ENCODE measurements at places on chromosomes 3 and 15.
A peak's percentile ranks its signal among the peaks of the same experiment; 100 is the strongest.

DNA sequence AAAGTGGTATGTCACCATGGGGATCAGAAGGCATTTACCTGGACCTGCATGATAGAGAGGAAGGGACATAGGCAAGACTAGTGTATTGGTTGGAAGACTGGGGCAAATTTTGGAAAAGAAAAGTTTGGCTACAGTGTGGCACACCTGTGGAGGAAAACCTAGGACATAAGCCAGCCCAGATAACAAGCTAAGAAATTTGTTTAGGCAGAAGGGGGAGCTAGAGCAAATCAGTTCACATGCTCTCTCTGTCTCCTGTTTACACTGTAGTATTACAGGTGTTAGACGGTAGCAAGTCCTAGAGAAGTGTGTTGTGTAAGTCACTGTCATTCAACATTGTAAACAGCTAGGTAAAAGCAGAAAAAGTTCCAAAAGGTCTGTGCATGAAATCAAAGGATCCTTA is 11.9 kb upstream of the ALDH1A2 start:
- peak; percentile 7 for DNase-seq

GRCh38 chr15:60344461-60344860 is 53.3 kb downstream of the ANXA2 start:
- no peak for DNase-seq

DNA sequence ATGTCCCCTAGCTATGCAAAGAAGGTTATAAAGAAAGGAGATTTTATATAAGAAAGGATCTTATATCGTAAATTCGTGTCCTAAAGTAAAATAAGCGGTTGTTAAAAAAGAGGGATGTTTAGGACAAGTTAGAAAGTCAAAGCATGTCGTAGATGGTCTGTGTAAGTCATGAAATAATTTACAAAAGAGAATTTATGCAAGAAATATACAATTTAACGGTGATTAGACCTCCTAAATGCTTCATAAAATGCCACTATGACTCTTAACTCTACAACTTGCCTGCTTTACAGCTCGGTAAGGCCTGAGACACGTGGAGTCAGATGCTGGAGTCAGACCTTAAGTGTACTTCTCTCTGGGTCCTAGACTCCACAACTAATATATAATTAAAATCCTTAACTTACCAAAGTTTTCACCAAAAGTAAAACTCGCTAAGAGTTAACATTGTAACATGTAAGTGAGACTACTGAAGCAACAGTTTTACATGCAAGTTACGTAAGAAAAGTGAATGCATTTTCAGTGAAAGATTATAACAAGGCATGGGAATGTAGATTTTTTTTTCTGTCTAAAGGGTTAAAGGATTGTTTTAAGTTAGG is 13.3 kb upstream of the SRPRB start:
- DNase-seq = no peak

DNA sequence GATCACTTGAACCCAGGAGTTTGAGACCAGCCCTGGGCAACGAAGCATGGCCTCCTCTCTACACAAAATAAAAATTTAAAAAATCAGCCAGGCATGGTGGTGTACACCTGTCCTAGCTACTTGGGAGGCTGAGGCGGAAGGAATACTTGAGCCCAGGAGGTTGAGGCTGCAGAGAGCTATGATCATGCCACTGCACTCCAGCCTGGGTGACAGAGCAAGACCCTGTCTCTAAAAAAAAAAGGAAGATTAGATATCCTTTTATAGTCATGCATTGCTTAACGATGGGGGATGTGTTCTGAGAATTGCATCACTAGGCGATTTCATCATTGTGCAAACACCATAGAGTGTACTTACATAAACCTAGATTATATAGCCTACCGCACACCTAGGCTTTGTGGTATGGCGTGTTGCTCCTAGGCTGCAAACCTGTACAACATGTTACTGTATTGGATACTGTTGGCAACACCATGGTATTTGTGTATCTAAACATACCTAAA is 12.6 kb downstream of the ALAS1 start:
- DNase-seq = no peak

GRCh38 chr3:16142350-16143025 is 32.0 kb upstream of the GALNT15 start:
- no peak for DNase-seq

GRCh38 chr15:93644595-93644994 is 555.6 kb upstream of the RGMA start:
- no peak for DNase-seq

DNA sequence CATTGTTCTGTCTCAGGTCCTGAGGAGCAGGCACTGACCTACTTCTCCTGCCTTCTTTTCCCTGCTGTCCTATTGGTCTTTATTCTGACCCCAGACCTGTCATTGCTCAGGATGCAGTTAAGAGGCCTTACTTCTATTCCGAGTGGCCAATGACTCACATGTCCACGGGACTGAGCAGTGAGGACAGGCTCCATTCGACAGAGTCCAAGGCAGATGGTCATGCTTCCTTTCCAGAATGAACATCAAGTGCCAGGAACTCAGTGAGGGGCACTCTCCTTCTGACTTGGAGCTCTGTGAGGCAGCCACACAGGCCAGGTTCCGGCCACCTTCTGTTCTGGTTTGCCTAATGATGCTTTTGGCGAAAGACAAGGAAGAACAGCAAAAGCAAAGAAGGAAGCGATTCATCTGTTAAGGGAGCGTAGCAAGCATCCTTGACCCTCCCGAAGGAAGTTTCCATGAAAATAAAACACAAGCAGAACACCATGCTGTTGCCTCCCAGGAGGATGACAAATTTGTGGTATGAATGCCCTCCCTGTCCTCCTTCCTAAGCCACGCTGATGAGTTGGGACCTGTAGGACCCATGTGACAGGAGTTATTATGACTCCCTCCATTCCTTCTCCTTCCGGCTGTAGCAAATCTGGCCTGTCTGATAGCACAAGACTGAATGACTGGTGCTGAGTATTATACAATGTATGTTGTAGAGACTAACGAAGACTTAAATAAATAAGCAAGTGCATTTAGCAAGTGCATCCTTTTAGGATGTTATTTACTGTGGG is 14.4 kb upstream of the TPRG1 start:
- no peak for DNase-seq

DNA sequence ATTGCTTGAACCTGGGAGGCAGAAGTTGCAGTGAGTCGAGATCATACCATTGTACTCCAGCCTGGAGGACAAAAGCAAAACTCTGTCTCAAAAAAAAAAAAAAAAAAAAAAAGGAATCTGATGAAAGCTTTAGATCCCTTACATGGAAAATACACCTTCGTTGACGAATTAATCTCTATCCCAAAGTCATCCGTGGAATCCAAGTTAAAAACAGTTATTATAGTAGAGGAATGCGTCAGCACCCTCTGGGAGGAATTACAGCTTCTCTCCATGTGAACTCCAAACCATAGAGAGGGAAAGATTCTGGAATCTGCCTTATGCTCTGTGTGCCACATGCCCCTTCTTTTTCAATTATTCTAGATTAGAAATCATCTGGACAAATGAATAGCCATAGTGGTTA is 192.3 kb upstream of the C2CD4B start:
- no peak for DNase-seq

DNA sequence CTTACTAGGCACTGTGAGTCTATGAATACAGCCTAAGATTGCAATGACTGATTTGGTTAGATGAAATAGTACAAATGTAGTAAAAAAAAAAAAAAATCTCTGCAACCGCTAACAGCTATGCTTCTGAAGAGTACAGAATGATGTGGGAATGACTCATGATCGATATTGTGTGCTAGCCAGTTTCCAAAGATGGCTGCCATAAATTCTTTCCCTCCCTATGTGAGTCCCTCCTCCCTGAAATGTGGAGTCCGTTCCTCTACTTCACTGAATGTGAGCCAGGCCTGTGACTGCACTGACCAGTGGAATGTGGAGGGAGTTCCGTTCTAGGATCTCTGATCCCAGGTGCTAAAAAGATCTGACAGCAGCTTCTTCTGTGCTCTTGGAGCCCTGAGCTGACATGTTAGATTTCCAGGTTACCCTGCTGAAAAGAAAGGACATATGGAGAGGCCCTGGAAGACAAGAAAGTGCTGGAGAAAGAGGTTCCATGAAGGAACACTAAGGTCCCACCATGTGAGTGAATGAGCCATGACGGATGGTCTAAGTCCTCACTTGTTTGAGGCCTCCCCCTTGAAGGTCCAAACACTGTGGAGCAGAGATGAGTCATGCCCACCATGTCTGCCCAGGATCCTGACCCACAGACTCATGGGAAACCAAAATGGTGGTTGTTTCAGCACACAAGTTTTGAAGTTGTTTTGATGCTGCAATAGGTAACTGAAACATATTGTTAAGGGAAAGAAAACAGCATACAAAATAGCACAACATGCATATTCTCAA is 46.3 kb downstream of the DGKG start:
- DNase-seq = no peak

DNA sequence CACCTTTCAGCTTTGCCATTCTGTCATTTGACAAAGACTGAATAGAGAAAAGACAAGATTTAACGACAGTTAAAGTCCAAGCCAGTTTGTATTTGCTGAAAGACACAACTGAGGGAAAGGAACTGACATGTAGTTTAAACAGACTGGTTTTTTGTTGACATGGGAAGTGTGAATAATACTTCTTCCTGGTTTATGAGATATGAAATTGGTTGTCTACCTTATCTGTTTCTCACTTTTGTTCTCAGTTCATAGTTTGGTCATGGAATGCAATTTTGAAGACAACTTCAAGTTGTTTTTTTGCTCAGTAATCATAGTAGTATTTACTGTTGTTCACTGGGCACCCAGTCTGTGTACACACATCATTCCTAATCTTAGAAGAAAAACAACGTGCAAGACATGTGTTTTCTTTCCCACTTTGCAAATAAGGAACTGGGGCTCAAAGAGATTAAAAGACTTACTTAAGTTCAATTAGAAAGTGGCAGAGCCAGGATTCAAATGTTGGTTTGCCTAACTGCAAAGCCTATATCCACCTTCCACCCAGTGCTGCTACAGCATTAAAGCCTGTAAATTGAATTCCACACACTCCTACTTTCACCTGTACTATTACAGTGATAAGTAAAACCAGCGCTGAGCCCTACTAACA is 103.5 kb downstream of the LPP start:
- DNase-seq = no peak

GRCh38 chr15:94381384-94381783 is 150.0 kb downstream of the MCTP2 start:
- no peak for DNase-seq

GRCh38 chr3:73855813-73856212 is 231.1 kb upstream of the PDZRN3 start:
- DNase-seq = no peak

- DNase-seq = no peak
Observed at GRCh38 chr15:58779554-58779953, 8.5 kb downstream of the MINDY2 start.

GRCh38 chr3:110811050-110811449 is 260.6 kb upstream of the NECTIN3 start:
- no peak for DNase-seq

GRCh38 chr3:105354429-105354828 is 12.3 kb upstream of the ALCAM start:
- no peak for DNase-seq

DNA sequence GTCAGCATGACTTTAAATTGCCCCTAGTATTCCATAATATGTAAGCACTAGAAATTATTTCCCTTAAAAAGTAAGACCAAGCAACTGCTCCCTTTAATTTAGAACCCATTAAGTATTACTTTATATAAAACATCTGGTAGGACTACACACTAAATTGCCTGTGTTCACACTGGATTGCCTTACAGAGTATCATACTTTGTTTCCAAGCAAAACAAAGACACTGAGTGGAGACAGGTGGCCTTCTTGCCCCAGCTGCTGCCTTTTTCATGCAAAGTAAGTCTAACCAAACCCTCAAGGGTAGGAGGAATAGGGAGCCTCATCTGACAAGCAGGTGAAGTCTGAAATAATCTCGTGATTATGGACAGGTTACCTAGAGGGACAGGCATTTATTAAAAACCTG is 87.3 kb downstream of the PEX5L start:
- DNase-seq = no peak

DNA sequence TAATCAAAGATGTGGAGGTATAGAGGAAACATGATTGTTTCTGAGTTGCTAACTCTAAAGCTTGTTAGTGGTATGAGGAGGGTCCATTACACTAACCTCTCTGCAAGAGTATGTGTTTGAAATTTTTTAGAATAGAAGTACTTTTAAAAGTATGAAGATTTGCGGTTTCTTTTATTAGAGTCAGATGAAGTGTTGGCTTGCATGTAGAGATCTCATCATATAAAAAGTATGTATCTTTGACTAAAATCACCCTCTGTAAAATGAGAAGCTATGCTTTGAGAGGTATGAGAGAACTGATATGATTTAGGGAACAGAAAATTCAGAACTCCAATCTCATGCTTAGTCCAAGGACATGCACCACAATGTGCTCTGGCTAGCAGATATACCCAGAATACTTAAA is 140.4 kb upstream of the MBNL1 start:
- no peak for DNase-seq

DNA sequence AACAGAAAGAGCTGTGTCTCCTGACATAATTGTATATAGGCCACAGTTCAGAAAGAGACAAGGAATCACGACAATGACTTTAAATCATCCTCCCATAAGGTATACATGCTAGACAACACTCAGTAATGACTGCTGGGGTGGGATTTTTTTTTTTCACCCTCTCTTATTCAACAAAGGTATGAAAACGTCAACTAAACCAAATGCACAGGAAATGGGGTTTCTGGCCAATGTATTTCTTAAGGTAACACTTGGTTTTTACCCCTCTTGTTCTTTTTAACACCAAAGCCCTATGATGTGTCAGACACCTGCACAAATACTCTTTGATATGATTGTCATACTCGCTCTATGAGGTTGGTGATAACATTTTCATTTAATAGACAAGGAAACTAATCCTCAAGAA is 78.3 kb downstream of the MCF2L2 start:
- DNase-seq = no peak

DNA sequence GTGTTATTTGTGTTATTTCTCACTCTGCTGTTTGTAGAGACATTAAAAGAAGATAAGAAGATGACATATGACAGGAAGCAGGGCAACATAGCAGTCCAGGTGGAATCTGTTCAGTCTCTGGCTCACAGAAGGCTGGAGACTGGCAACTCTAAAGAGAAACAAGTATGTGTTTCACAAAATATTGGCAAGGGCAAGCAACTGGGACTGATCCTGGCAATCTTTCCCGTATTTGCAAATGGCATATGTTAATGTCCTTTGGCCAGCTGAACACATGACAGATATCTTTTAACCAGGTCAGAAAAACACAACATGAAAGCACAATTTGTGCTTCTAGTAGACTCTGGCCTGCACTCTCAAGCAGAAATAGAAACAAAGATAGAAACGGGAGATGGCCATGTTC is 1354.1 kb upstream of the EPHA6 start:
- no peak for DNase-seq

DNA sequence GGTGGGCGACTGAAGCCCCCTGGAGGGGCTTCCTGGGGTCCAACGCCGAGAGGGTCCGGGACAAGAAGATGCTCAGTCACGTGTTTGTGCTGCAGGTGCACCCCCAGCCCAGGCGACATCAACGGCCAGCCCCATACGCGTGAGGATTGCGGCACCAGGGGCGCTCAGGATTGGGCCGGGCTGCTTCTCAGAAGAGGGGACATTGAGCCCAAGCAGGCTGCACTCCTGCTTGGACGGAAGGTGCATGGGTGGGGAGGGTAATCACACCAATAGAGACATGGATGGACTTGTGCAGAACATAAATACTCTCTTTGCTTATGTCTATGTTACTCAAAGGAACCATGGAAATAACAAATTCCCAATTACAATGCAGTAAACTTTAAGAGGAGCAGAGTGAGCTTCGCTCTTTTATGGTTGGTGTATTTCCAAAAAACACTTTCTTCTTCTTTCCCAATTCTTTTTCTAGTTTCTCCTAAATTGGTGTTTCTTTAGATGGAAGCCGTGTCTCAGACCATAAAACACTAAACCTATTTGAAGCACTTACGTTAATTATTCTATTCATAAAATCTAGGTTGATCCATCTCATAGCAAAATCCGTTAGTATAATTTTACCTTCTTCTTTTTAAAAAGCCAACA is 182.7 kb downstream of the GOLGA6L6 start:
- DNase-seq = no peak

All from NCI-H1417 treated with DMSO at 0.1 percent for 48 hours (cell line).